GM13976 (cell line): ENCODE measurements at places on chromosomes 11 and 22.

GRCh38 chr11:46248289-46249102, 29.0 kb upstream of the CREB3L1 start:
- DNase-seq, result no peak

DNA sequence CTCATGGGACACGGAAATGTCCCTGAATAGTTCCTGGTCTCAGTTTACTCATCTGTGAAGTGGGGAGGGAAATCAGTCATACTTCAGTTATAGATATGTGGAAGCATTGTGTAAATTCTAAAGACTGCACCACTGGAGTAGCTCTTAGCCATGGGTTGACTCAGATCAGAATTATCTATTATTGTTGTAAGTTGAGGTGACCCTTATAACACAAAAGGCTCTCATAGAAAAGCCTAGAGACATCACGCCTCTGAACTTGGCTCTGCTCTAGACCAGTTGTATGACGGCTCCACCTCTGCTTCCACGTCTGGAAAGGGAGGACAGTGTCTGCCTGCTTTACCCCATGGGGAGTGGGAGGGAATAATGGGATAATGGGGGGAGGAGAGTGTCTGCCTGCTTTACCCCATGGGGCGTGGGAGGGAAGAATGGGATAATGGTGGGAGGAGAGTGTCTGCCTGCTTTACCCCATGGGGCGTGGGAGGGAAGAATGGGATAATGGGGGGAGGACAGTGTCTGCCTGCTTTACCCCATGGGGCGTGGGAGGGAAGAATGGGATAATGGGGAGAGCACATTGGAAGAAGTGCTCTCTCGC, 98.2 kb downstream of the AMOTL1 start:
- no peak for DNase-seq

GRCh38 chr11:17229481-17230152, 21.8 kb upstream of the PIK3C2A start:
- DNase-seq, result no peak

GRCh38 chr22:46031557-46031956, 54.6 kb upstream of the WNT7B start:
- no peak for DNase-seq

- DNase-seq, result no peak
Observed at GRCh38 chr11:134730561-134731212, 318.6 kb upstream of the B3GAT1 start.

DNA sequence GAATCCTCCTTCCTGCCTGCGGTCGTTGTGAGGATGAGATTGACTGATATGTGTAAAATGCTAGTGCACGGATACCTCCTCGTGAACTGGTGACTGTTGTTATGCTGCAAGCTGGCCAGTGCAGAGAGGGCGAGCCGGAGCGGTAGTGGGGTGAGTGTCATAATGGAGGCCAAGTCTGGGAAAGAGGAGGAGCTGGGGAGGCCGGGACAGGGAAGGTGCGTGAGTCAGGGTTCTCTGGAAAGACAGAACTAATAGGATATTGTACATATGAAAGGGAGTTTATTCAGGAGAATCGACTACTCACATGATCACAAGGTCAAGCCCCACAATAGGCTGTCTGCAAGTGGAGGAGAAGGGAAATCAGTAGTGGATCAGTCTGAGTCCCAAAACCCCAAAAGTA, 56.8 kb upstream of the FADD start:
- no peak for DNase-seq

GRCh38 chr11:73152861-73153483, 10.9 kb upstream of the FCHSD2 start:
- peak; percentile 80 for DNase-seq

DNA sequence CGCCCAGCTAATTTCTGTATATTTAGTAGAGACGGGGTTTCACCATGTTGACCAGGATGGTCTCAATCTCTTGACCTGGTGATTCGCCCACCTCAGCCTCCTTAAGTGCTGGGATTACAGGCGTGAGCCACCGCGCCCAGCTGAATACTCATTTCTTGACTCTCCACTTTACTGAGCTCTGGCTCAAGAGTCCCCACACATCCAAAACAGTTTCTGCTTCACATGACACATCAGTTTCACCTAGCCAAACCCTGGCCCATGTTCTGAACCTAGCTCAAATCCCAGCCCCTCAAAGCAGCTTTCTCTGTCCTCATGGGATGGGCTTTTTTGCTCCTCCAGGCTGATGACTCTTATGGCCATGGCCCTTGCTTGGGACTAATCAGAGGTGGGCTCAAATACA, 9.8 kb downstream of the HYOU1 start:
- DNase-seq, result no peak

DNA sequence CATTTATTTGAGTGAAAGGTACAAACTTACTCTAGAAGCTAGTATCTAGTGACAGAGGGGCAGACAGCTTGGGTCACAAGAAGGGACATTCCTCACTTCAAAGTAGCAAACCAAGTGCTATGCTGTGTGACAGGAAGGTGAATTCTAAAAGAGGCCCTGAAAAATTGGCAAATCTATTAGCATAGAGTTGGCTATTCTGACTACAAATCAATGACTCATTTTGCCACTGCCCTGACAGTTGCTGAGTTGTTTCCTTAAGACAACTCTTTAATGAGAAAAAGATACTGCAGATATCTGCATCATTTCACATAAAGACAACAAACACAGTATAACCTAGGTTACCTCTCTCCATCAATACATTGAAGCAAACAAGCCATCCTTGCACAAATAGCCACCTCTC, 524.0 kb upstream of the LRRC4C start:
- no peak for DNase-seq

- DNase-seq, result no peak
Observed at GRCh38 chr11:75103380-75104026, 6.8 kb upstream of the OR2AT4 start.

GRCh38 chr11:78656984-78657383, 82.3 kb upstream of the NARS2 start:
- DNase-seq, result no peak

- no peak for DNase-seq
Observed at GRCh38 chr11:7654195-7654705, 19.1 kb downstream of the CYB5R2 start.

DNA sequence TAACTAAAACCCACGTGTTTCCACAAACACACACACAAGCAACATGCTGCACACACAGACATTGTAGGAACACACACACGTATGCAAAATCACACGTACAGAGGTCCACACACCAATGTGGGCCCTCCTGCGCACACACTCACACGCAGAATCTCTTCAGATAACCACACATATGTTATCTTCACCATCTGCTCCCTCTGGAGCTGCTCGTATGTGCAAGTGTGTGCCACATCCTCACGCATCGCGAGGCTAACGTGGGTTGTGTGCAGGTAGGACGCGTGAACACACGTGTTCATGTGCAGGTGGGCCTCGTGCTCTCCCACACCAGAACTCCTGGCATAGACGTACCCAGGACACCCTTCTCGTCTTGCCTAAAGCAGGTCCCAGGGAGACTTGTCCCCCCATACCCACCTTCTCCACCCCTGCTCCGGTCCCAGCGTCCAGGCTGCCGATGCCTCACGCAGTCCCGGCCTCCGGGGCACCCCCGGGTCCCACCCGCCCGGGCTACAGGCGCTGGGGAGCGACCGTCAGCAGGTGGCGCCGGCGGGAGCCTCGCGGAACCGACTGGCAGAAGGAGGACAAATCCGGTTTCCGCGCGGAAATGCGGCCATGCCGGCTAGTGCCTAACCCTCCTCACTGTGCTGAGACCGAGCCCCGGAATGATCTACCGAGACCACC, 10.3 kb upstream of the IGSF9B start:
- DNase-seq, result peak; percentile 65

DNA sequence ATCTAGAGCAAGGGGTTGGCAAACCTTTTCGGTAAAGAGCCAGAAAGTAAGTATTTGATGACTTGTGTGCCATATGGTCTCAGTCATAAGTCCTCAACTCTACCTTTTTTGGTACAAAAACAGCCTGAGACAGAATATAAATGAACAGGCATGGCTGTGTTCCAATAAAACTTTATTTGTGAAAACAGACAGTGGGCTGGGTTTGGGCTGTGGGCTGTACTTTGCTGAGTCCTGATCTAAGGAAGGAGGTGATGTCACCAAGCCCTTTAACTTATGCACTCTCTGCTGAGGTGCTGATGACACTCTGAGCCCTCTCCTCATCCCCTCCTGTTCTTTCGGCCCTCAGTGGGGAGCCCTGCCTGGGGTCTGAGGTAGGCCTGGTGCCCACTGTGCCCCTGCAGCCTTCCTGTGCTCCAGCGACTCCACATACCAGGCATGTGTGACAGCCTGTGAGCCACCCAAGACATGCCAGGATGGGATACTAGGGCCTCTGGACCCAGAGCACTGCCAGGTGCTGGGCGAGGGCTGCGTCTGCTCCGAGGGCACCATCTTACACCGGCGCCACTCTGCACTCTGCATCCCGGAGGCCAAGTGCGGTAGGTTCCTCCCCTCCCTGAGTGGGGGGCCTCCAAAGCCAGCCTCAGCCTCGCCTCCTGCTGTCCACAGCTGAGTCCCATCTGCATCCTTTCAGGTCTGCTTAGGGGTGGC, 85.9 kb upstream of the MYOD1 start:
- peak; percentile 22 for DNase-seq

DNA sequence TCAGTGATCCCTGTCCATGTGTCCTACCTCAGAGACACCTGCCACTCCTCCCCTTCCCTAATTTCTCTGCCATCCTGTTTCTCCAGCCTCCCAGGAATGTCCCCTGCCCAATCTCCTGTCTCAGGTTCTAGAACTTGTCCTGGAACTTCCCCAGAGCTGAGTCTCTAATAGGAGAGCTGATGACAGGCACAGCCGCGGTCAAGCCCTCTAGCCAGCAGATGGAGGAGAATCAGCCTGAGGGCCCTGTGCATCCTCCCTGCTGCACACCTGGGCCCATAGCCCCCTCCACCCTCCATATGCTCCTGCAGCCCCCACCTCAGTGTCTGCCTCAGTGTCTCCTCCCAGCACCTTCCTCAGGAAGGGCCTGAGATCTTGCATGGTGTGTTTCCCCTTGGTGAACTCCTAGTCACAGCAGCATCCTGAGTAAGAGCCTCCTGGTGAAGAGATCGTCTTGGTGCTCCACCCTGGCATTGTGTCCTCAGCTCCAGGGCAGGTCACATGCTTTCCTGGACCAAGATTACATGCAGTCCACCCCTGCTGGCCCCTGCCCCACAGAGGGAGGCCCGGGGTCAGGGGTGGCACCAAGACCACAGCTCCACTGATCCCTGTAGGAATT, 43.9 kb upstream of the VPREB1 start:
- DNase-seq, result no peak

DNA sequence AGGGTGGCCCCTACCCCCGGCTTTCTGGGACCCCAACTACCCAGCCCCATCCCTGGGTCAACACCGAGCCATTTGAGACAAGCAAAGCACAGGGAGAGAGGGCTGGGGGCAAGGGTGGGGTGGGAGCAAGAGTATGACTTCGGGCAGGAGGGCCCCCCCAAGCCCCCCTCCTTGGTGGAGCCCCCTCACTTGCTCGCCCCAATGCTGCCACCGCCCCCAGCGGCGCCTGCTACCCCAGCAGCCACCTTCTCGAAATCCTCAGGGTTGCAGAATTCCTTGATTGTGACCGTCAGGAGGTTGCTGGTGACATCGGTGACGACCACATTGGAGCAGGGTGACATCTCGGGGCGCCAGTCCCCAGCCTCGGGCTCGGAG, 6.0 kb downstream of the CBX6 start:
- DNase-seq, result no peak

DNA sequence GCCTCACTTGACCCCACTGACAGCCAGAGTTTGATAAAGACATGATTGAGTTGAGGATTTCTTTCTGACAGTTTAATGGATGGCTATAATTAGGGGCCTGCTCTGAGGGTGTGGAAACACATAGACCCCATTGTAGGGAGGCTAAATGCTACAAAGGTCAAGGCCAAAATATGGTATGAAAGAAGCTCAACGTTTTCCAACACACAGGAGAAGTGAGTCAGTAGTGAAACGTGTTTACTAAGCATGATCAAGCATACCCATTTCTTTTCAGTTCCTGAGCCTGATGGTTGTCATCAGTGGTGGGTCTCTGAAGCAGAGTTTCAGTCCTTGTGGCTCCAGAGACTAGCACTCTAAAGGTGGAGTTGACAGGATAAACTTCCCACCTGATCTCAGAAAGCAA, 69.7 kb downstream of the SNX19 start:
- no peak for DNase-seq

DNA sequence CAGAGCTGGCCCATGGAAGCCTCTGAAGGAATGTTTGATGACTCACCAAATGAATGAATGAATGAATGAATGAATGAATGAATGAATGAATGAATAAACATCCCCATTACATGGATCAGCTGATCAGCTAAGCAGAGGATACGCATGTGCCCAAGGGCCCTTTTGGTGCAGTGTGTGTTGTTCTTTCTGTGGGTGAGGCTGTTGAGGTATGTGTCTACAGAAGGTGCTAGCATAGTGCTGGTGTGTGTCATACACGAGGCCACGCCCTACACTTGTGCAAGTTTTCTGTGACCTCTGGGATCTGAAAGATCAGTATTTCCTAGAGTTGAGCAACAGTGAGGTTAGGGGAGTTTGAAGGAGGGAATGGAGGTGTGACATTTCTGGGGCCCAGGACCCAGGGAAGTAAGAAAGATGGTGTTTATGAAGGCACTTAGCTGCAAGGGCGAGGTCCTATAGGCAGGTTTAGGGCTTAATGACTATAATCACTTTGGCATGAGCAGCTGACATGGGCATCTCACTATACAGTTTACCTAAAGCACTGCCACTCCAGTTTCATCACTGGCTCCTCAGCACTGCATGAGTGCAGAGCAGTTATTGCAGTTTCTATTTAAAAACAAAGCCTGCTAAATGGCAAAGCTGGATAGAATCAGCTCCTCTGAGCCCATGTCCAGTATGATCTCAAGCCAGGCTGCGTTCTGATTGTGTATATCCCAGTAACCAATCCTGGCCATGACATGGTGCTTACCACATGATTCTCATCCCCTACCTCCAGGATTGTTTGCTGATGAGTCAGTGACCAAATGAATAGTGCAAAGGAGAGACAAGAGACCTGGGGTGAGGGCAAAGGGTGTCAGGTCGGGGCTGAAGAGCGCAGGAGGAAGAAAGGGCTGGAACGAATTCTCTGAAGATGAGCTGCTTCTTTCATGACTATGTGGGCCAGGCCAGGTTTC, 36.4 kb upstream of the E2F8 start:
- no peak for DNase-seq
